ENCODE measurements at places on chromosomes 3 and 15. TPM values are rescaled to one million over a fixed set of nuclear protein-coding genes. Genes with fewer than 3 reads are reported as not detected.

Gene PP2D1
- not detected for total RNA-seq

Gene C3orf22
- total RNA-seq, result not detected

Gene LSAMP
- 4.8 TPM for total RNA-seq

Gene RPUSD2
- 20.3 TPM for total RNA-seq

Gene DHFR2
- total RNA-seq, result 1.5 TPM

Gene LRRC31
- total RNA-seq, result not detected

Gene RBMS3
- 17.5 TPM for total RNA-seq

DNA sequence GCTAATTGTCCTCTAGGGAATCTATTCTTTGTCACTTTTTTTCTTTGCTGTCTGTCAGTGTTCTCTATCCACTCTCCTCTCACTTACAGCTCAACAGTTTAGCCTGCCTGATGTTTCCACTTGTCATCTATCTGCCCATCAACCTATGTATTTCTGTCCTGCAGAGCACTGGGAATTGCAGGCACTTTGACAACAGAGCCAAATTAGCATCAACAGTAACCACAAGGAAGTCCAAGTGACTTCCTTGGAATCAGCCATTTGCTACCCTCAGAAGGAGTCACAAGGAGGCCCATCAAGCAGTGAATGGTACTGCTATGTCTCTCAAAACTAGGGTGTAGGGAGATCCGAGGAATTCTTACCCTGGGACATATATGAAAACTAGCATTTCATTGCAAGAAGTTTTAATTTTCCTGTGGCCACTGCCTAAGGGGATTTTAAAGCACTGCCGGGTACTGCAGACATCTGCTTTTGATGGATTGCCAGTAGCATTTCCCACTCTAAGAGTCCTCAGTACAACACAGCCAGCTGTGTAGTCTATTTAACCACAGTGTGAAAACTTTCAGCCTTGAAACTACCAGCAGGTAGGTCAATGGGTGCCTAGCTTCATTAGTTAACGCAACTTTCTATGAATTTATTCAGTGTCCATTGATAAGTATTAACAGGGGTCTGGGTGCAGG, 898.8 kb downstream of the NTRK3 start:
- no peak overlapping the region for H3K27ac ChIP-seq
- peaks cover 4% of the 10 kb centered on the region for H3K4me1 ChIP-seq
- no peaks in the 10 kb centered on the region for H3K27me3 ChIP-seq

- H3K36me3 ChIP-seq, result no peaks in the 10 kb centered on the region
- peaks cover 20% of the 10 kb centered on the region for H3K4me1 ChIP-seq
- no peak overlapping the region for H3K4me3 ChIP-seq
- no peak overlapping the region for H3K27ac ChIP-seq
These were observed 329.0 kb upstream of the SEMA6D start for GRCh38 chr15:47388299-47388698.

DNA sequence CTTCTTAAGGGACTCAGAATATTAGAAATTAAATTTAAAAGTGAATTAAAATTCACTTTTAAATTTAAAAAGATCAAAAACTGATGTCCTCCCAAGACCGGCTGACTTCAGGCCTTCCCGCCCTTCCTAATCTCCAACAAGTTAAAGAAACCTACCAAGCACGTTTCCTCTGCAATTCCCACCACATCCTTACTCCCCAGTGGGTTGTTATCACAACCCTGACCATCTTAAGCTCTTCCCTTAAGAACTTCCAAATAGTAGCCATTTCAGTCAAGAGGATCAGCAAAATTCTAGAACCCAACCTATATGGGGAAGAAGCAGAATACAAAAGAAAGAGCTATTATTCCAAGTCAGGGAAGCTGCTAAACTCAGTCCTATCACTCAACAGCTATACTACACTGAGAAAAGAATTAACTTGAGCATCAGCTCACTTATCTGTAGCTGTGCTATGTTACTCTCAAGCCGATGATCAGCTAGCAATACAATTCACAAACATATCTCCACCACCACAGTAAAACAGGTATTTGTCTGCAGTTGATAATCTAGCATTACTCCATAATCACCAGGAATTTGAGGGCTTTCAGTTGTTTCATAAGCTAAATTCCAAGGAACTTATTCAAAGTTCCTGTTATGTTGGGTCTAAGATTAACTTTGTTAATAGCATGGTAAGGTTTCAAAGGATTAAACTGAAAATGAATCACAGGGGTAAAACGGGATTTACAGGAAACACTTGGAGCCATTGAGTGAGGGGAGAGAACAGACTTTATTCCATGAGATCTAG, 14.3 kb downstream of the ABCC5 start:
- peaks cover 13% of the 10 kb centered on the region for H3K4me1 ChIP-seq
- no peak overlapping the region for H3K27ac ChIP-seq
- H3K36me3 ChIP-seq, result peaks cover 10% of the 10 kb centered on the region

GRCh38 chr3:168998792-168999191, 664.7 kb downstream of the MECOM start:
- H3K4me3 ChIP-seq, result no peak overlapping the region
- no peaks in the 10 kb centered on the region for H3K36me3 ChIP-seq
- no peaks in the 10 kb centered on the region for H3K27me3 ChIP-seq

DNA sequence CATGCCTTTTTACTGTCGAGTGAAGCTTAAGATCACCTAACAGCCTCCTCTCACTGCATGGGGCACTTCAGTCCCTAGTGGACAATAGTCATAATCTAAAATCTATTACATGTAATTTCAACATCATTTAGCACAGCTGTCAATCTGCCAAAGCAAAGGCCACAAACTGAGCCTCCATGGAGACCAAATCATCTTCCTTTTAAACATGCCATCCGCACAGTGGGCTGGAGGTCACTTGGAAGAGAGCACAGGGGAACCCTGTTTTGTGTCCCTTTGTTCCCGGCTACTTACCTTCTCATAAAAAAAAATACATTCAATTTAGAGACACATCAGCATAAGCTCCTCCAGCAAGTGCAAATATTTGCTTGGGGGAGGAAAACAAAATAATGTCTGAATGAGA, 167.3 kb downstream of the SQOR start:
- H3K27ac ChIP-seq, result no peak overlapping the region
- H3K36me3 ChIP-seq, result no peaks in the 10 kb centered on the region
- DNase-seq, result no peak
- peaks cover 6% of the 10 kb centered on the region for H3K4me1 ChIP-seq
- H3K27me3 ChIP-seq, result no peaks in the 10 kb centered on the region

DNA sequence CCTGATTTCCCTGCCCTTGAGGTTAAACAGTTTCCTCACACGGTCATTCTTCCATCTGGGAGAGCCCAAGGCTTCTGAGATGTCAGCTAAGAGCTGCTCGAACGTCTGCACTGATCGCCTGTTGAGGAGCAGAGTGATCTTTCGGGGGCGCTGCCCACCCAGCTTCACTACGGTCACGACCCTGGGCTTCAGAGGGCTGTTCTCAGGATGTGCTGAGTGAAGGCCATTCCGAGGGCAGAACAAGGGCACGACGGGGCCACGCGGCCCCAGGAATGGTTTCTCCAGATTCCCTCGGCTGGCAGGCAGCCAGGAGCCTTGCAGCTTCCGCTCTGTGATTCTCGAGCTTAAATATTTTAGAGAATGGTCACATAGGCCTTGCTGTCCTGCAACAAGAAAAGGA, 25.7 kb downstream of the DCLK3 start:
- no peak overlapping the region for H3K4me3 ChIP-seq
- no peaks in the 10 kb centered on the region for H3K27me3 ChIP-seq
- no peaks in the 10 kb centered on the region for H3K36me3 ChIP-seq
- no peak overlapping the region for H3K27ac ChIP-seq

- H3K4me1 ChIP-seq, result peaks cover 15% of the 10 kb centered on the region
- no peak for DNase-seq
- no peak overlapping the region for H3K4me3 ChIP-seq
These were observed 82.7 kb downstream of the CD47 start for GRCh38 chr3:108008106-108008505.

- DNase-seq, result no peak
- no peaks in the 10 kb centered on the region for H3K4me1 ChIP-seq
- no peaks in the 10 kb centered on the region for H3K27me3 ChIP-seq
- H3K36me3 ChIP-seq, result peaks cover 68% of the 10 kb centered on the region
These were observed 15.3 kb downstream of the SEC61A1 start for GRCh38 chr3:128067489-128067888.

DNA sequence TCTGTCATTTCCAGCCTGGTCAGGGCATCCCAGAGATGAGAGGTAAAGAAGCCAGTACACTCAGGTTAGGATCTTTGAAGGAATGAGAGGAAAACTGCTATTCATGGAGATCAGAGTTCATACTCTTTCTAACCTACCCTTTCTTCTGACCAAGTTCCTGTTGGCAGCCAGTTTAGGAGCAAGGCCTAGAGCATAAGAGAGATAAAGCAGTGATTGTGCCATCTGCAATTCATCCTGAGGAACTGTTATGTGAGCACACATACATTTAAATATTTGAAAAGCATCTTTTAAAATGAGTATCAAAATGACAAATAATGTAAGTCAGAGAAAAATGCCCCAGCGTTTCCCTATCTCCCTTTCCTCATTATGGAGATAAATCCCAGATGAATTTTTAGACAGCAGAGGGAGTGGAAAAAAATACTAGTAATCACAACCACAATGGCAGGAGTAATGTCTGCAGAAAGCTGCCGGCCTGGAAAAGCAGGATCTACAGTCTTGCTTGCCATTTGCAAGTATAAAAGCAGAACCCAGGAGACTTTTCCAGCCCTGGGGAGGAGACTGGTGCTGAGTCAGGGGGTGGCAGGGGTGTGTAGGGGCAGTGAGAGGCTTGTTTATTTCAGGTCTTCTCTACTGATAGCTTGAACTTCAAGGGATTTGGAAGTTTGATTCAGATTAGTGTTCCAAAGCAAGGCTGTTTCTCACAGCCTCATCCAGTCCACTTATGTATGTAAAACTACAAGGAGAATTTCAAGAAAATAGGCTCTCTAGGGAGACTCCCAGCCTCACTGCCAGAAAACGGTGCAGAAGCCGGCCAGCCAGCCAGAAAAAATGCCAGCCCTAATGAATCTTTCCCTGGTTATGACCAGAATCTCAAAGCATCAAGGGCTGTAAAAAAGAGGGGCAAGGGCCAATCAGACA, 1052.4 kb downstream of the TUSC7 start:
- no peak for DNase-seq
- H3K4me1 ChIP-seq, result no peaks in the 10 kb centered on the region
- H3K27me3 ChIP-seq, result peaks cover 8% of the 10 kb centered on the region
- H3K4me3 ChIP-seq, result no peak overlapping the region

GRCh38 chr3:52370531-52370930, 54.4 kb downstream of the DNAH1 start:
- H3K4me3 ChIP-seq, result no peak overlapping the region
- H3K4me1 ChIP-seq, result no peaks in the 10 kb centered on the region
- DNase-seq, result no peak

DNA sequence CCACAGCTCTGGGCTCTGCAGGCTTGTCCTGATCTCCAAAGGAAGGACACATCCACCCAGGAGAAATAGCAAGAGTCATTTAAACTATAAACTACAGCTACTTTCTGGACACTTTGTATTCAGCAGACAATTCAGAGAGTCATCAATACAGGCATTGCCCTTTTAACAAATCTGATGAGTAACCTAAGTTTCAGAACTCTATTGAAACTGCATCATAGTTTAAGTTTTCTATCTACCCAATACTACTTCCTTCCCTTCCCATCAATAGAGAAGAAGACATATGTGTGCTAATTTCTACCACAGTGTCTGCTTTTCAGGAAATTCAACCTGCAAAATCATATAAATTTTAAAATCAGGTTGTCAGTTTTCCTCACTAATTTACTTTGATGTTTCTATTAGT, 736.5 kb downstream of the IGSF11 start:
- H3K27ac ChIP-seq, result no peak overlapping the region
- no peak for DNase-seq
- H3K27me3 ChIP-seq, result no peaks in the 10 kb centered on the region
- H3K36me3 ChIP-seq, result no peaks in the 10 kb centered on the region

GRCh38 chr3:60064210-60065178, 1014.7 kb upstream of the CFAP20DC start:
- no peak overlapping the region for H3K4me3 ChIP-seq
- no peaks in the 10 kb centered on the region for H3K27me3 ChIP-seq
- H3K27ac ChIP-seq, result no peak overlapping the region
- H3K36me3 ChIP-seq, result no peaks in the 10 kb centered on the region
- H3K4me1 ChIP-seq, result no peaks in the 10 kb centered on the region

Data from cardiac muscle cell (in vitro differentiated cells and primary cell).